ENCODE measurements at places on chromosomes 16 and 17. TPM values are rescaled to one million over a fixed set of nuclear protein-coding genes. Genes with fewer than 3 reads are reported as not detected.
A peak's percentile ranks its signal among the peaks of the same experiment; 100 is the strongest.

Gene GEMIN4
- total RNA-seq = 21.5 TPM

Gene CDH1
- total RNA-seq = 127 TPM

Gene DEXI
- total RNA-seq = 29.9 TPM

Gene KRTAP9-3
- total RNA-seq = not detected

Gene TMEM132E
- total RNA-seq = 0.53 TPM

Gene ZNF267
- 17.0 TPM for total RNA-seq

Gene DDX52
- total RNA-seq = 20.3 TPM

GRCh38 chr16:26087091-26087490 is 395.3 kb downstream of the HS3ST4 start:
- H3K27me3 ChIP-seq = no peaks in the 10 kb centered on the region
- H3K4me3 ChIP-seq = no peak overlapping the region
- H3K36me3 ChIP-seq = no peaks in the 10 kb centered on the region
- H3K4me1 ChIP-seq = no peaks in the 10 kb centered on the region
- DNase-seq = no peak

GRCh38 chr16:13036600-13036999 is 135.2 kb downstream of the SHISA9 start:
- no peaks in the 10 kb centered on the region for H3K4me1 ChIP-seq
- H3K4me3 ChIP-seq = no peak overlapping the region
- H3K36me3 ChIP-seq = no peaks in the 10 kb centered on the region
- no peak for DNase-seq
- no peaks in the 10 kb centered on the region for H3K27me3 ChIP-seq

DNA sequence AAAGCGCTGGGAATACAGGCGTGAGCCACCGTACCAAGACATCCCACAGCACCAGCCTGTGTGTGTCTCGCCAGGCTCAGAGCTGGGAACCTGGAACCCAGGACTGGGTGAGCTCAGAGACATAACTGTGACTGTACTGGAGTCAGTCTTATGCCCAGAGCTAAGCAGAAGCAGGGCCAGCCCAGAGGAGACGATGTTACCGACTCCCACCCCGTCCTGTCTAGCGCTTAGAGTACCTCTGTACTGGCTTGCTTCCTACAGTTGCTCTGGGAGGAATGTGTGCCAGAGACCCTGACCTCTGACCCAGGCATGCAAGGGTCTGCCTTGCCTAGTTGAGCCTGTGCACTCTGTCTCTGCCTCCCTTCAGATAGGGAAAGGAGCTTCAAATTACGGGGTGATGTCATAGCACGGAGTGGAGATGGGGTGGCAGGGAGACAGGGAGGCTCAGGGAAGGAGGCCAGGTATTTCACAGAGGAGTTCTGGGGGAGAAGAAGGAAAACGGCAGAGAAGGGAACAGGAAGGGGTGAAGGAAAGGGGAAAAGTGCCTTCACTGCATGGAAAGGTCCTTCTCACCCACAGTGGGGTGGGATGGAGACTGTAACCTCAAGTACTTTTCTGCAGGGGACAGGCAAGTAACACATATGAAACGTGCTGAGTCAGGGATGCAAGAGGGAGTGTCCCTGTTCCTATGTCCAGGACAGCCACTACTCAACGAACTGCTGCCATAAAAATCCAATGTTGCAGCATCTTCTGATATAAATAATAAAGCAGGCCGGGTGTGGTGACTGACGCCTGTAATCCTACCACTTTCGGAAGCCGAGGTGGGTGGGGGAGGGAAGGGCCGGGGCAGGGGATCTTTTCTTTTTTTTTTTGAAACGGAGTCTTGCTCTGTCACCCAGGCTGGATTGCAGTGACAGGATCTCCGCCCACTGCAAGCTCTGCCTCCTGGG is 5.8 kb upstream of the ARMC5 start:
- peak overlapping the region; percentile 43 for H3K27ac ChIP-seq
- no peaks in the 10 kb centered on the region for H3K27me3 ChIP-seq
- peaks cover 63% of the 10 kb centered on the region for H3K4me1 ChIP-seq
- H3K4me3 ChIP-seq = no peak overlapping the region
- DNase-seq = peak; percentile 64

DNA sequence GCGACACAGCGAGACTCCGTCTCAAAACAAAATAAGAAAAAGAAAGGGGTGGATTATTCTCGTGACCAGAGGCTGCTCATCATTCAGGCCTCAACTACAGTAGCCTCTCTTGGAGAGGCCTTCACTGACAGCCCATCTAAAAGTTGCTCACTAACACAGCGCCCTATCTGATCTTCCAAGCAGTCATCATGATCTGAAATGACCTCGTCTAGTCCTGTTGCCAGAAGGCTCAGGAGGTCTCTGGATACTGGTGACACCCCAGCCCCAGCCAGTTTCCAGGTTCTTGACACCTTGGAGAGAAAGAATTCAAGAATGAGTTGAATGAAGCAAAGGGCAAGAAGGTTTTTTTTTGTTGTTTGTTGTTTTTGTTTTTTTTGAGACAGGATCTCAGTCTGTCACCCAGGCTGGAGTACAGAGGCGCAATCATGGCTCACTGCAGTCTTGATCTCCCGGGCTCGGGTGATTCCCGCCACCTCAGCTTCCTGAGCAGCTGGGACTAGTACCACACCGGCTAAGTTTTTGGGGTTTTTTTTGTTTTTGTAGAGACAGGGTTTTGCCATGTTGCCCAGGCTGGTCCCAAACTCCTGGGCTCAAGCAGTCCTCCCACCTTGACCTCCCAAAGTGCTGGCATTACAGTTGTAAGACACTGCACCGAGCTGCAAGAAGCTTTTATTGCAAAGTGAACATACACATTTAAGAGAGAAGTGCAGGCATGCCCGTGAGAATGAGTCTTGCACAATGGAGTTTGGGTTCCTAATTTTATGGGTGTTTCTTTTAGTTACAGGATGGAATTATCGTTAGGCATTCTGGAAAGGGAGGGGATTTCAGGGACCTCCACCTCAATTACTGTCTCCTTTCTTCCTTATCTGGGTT is 2.7 kb upstream of the ZC3H7A start:
- H3K27ac ChIP-seq = peak overlapping the region; percentile 99
- H3K4me1 ChIP-seq = peaks cover 38% of the 10 kb centered on the region
- H3K36me3 ChIP-seq = no peaks in the 10 kb centered on the region
- DNase-seq = no peak

DNA sequence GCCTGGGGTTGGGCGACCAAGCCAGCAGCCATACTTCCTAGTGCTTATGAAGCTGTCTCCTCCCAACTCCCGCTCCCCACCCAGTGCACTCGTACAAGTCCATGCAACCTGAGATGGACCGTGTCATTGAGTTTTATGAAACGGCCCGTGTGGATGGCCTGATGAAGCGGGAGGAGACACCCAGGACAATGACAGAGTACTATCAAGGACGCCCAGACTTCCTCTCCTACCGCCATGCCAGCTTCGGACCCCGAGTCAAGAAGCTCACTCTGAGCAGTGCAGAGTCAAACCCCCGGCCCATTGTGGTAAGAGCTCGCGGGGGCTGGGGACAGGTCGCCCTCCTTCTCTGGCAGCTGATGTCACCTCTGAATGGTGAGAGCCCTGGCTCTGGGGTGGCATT is 11.0 kb upstream of the KATNB1 start:
- H3K36me3 ChIP-seq = no peaks in the 10 kb centered on the region
- no peak for DNase-seq
- H3K27ac ChIP-seq = no peak overlapping the region
- H3K27me3 ChIP-seq = no peaks in the 10 kb centered on the region
- no peaks in the 10 kb centered on the region for H3K4me1 ChIP-seq

GRCh38 chr17:57518587-57519581 is 226.2 kb downstream of the CCDC182 start:
- H3K4me1 ChIP-seq = peaks cover 15% of the 10 kb centered on the region
- no peak overlapping the region for H3K27ac ChIP-seq

DNA sequence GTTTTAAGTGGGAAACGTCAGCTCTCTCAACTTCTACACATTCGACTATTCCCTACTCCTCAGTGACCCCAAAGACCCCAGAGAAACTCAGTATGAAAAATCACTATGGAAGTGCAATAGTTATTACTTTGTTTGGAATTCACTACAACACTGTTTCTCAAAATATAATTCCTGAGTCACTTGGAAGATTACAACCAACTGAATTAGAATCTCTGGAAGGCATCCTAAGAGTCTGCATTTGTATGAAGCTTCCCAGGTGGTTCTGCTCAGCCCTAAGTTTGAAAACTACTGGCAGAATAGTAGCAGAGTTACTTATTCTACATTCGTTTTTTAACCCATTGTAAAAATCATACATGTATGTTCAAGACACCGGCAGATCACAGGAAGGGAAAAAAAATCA is 525.6 kb downstream of the MAF start:
- no peaks in the 10 kb centered on the region for H3K27me3 ChIP-seq
- H3K4me3 ChIP-seq = no peak overlapping the region
- H3K27ac ChIP-seq = no peak overlapping the region
- DNase-seq = no peak

- peaks cover 44% of the 10 kb centered on the region for H3K36me3 ChIP-seq
- peaks cover 42% of the 10 kb centered on the region for H3K4me1 ChIP-seq
- H3K4me3 ChIP-seq = peak overlapping the region; percentile 79
- H3K27ac ChIP-seq = peak overlapping the region; percentile 84
- H3K27me3 ChIP-seq = no peaks in the 10 kb centered on the region
Measured at GRCh38 chr17:16439303-16439791, 24.0 kb downstream of the TRPV2 start.

DNA sequence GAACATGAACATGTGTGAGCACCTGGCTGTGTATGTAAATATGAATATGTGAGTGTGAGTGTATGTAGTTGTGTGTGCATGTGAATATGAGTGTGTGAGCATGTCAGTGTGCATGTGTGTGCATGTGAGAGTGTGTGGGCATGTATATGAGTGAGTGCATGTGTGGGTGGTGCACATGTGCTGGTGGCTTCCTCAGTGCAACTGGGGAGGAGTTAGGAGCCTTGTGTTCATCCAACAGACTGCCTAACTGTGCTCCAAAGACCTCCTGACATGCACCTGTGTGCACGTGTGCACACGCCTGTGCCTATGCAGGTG is 1.4 kb downstream of the TMEM235 start:
- H3K4me1 ChIP-seq = peaks cover 7% of the 10 kb centered on the region
- H3K36me3 ChIP-seq = no peaks in the 10 kb centered on the region
- H3K4me3 ChIP-seq = no peak overlapping the region

- H3K36me3 ChIP-seq = no peaks in the 10 kb centered on the region
- H3K4me1 ChIP-seq = no peaks in the 10 kb centered on the region
- H3K27ac ChIP-seq = no peak overlapping the region
Measured at GRCh38 chr17:33832262-33832661, 422.8 kb upstream of the CCL2 start.

DNA sequence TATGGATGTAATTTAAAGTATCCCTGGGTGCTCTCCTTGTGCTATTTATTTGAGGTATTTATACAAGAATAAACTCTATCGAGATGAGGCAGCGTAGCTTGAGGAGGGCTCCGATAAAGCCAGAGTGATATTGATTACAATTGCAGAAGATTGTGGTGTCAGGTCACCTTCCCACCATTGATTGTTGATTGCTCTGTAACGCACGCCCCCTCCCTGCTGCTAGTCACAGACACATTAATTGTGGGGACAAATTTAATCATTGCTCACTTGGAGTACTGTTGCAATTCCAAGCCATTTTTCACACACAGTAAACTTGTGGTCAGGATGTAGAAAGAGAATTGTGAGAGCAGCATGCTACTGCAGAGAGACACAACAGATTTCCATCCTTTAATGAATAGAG is 75.4 kb downstream of the IRX3 start:
- H3K36me3 ChIP-seq = no peaks in the 10 kb centered on the region
- DNase-seq = no peak
- H3K27ac ChIP-seq = no peak overlapping the region
- H3K27me3 ChIP-seq = peaks cover 12% of the 10 kb centered on the region
- H3K4me1 ChIP-seq = no peaks in the 10 kb centered on the region
- H3K4me3 ChIP-seq = no peak overlapping the region

- peak overlapping the region; percentile 86 for H3K27ac ChIP-seq
- H3K4me1 ChIP-seq = peaks cover 37% of the 10 kb centered on the region
- no peaks in the 10 kb centered on the region for H3K36me3 ChIP-seq
- peak overlapping the region; percentile 87 for H3K4me3 ChIP-seq
Measured at GRCh38 chr17:8176998-8177731, 985 bp upstream of the TMEM107 start.

DNA sequence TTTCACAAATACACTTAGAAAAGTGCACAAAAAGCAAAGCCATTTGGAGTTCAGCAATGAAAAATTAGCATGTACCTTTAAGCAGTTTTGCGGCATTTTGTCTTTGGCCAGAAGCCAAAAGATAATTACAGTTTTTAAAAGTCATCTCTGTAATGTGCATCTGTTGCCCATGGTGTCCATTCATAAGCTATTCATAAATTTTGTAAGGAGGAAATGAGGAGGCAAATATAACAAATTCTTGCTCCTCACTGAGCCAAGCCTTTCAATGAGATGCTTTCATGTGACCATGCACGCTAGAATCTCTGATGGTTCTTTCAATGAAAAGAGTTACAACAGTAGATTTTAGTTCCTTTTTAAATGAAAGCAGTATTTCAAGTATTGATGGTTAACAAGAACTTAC is 247.1 kb upstream of the MON1B start:
- H3K36me3 ChIP-seq = no peaks in the 10 kb centered on the region
- H3K4me3 ChIP-seq = no peak overlapping the region
- H3K4me1 ChIP-seq = no peaks in the 10 kb centered on the region
- no peaks in the 10 kb centered on the region for H3K27me3 ChIP-seq

DNA sequence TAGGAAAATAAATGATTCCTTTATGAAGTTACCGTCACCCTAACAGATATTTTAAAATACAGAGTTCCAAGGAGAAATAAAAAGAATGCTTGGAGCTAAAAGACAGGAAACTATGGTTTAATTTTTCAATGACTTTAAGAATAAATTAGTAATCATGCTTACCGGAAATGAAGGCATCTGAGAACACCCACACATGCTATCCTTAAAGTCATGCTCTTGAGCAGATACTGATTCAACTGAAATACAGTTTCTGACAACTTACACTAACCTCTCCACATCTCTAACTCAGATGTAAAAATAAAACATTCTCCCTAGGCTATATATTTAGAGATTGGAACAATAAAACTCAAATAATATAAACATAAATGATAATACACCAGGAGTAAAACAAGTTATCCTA is 7.8 kb downstream of the PSMD12 start:
- H3K4me3 ChIP-seq = no peak overlapping the region
- peaks cover 50% of the 10 kb centered on the region for H3K4me1 ChIP-seq
- H3K27ac ChIP-seq = no peak overlapping the region
- no peak for DNase-seq
- H3K36me3 ChIP-seq = peaks cover 65% of the 10 kb centered on the region

Measured in lower lobe of right lung (tissue), 2 donors.